NCI-H1694 (cell line): ENCODE measurements at places on chromosomes 2 and 18.

GRCh38 chr2:108124736-108125495 lies 114.9 kb upstream of the SULT1C3 start:
- DNase-seq: no peak

GRCh38 chr2:217436386-217436785 lies 566.4 kb downstream of the TNS1 start:
- DNase-seq: no peak

GRCh38 chr18:33696332-33697162 lies 118.5 kb downstream of the ASXL3 start:
- no peak for DNase-seq

GRCh38 chr2:161233858-161234431 lies 73.7 kb downstream of the TANK start:
- no peak for DNase-seq

GRCh38 chr2:233199870-233200269 lies 51.6 kb upstream of the ATG16L1 start:
- no peak for DNase-seq

DNA sequence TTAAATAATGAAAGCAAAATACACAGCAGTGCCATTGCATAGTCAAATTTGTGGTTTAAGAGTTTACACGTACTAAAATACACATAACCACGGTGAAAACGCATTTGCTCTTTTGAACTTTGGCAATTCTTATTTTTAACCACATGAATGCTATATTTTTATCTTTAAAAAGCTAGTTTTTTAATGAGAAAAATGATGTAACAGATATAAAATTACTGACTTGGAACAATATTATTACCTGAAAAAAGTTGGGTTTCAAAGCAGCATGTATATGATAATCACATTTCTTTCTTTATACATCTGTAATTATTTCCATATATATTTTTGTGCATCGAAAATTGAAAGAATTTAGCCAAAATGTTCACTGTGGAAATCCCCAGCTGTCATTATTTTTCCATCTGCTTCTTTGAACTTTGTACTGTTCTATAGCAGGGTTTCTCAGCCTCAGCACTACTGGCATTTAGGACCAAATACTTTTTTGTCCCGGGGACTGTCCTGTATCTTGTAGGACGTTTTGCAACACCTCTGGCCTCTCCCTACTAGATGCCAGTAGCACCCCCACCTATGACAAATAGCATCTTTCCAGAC lies 75.9 kb upstream of the CAB39 start:
- no peak for DNase-seq

- DNase-seq: no peak
These were observed 164.4 kb upstream of the VRK2 start for GRCh38 chr2:57881998-57882888.

- DNase-seq: no peak
These were observed 41.5 kb downstream of the MARCHF7 start for GRCh38 chr2:159753797-159754196.
